ENCODE measurements at places on chromosomes 11 and 22.
A peak's percentile ranks its signal among the peaks of the same experiment; 100 is the strongest.

- DNase-seq: no peak
These were observed 37.9 kb downstream of the SWAP70 start for GRCh38 chr11:9701799-9702198.

DNA sequence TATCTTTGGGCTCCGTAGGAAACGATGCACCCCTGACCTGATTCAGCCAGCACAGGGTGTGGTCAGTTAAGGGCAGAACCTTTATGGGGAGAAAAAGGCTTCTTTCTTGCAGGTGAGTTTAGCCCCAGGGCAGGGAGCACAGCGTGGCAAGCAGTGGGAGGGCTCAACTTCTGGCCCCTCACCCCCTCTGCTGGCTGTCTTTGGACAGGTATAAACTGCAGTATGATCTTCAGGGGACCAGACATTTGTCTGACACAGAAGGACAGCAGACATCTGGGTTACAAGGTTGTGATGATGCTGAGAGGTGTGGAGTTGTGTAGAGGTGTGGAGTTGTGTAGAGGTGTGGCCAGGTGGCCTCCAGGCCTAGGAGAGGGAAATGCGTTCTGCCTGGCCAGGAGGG, 324.0 kb upstream of the PLET1 start:
- DNase-seq: no peak

- no peak for DNase-seq
These were observed 163.4 kb upstream of the NECTIN1 start for GRCh38 chr11:119892311-119892808.

DNA sequence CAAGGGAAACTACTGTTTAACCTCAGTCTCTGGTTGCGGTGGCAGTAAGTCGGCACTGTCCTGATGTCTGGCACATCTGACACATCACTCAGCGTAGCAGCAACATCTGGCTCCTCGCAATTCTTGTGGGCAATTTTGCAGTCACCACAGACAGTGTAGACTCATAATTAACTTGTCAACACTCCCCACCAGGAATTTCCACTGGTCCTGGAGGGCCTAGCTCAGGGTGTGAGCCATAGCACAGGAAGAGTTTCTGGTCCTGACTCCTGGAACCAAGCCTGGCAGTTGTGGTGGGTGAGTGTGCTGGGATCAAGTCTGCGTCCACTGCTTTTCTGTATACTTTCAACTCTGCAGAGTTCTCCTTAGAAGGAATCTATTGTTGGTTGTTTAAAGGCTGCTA, 209.7 kb downstream of the SNX19 start:
- DNase-seq: peak; percentile 59

DNA sequence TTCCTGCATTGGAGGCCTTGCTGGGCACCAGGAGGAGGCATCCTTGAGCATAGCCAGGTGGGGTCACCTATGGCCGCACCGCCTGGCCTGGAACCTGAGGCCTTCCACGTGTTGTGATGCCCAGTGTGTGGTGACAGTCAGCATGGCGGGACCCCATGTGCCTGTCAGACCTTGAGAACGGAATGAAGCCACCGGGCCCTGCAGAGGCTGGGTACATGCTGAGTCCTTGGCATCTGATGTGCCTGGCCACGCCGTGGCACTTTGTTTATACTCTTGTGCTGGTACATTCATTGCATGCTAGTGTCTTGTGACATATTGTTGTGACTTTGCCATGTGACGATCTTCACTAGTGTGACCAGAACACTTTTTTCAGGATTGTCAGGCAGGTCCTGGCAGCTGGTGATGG, 8.5 kb upstream of the MYO7A start:
- no peak for DNase-seq

- no peak for DNase-seq
These were observed 843.4 kb downstream of the TBC1D22A start for GRCh38 chr22:47605886-47606285.

DNA sequence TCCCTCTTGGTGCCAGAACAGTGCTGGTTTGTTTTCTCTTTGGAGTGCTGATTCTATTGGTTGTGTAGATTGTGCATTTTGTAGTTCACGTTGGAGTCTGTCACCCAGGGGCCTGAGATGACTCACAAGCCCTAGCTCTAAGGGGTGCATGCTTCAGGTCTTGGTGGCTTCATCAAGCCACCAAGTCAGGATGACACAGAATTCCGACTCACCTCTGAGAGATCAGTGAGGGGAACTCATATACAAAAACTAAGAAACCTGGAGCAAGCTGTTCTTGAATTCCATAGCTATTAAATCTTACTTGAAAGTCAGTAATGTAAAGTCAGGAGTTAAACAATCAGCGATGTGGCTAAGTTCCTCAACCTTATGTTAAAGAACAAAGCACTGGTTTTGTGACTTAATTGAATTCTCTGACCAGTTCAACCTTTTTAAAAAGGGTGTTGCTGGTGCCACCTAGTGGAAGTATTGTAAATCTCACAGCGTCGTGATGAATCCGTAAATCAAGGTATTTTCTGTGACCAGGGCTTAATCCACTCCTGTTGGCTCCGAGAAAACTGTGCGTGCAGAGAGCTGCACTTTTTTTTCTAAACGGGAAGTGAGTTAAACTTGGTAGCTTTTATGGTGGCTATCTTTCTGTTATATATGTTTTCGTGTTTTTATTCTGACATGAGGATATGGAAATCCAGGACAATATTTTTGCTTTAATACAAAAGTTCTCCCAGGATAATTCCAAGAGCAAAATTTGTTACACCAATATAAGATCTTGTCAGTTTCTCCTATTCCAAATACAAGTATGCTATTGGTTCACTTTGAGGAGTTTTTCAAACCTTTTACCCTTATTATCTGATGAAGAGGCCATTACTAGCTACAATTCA, 14.6 kb downstream of the MMP13 start:
- DNase-seq: peak; percentile 79

DNA sequence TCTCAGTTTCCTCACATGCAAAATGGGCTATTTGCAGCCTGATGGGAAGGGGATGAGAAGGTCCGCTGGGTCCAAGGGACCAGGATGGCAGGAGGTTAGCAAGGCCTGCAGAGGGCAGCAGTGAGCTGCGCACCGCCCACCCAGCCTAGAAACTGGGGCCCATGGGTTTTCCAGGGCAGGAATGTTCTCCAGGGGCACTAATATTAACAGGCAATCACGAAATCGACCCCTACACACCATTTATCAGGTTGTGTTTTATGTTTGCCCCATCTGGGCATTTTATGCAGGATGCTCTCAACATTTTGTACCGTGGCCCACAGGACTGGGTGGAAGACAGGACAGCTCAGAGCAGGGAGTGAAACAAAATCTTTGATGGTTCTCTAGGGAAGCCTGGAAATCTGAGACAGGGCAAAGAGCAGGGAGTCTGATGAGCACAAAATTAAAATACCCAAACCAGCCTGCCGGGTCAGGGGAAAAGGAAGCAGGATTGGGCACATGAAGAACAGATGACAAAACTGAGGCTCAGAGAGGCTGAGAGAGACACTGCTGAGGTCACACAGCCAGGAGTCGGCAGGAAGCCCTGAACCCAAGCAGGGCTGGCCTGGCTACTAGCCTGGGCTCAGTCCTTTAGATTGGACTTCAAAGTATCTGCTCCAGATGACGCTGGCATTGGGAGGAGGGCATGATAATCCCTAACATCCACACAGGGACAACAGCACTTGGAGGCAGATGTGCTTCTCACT, 1.6 kb upstream of the BCR start:
- peak; percentile 84 for DNase-seq

DNA sequence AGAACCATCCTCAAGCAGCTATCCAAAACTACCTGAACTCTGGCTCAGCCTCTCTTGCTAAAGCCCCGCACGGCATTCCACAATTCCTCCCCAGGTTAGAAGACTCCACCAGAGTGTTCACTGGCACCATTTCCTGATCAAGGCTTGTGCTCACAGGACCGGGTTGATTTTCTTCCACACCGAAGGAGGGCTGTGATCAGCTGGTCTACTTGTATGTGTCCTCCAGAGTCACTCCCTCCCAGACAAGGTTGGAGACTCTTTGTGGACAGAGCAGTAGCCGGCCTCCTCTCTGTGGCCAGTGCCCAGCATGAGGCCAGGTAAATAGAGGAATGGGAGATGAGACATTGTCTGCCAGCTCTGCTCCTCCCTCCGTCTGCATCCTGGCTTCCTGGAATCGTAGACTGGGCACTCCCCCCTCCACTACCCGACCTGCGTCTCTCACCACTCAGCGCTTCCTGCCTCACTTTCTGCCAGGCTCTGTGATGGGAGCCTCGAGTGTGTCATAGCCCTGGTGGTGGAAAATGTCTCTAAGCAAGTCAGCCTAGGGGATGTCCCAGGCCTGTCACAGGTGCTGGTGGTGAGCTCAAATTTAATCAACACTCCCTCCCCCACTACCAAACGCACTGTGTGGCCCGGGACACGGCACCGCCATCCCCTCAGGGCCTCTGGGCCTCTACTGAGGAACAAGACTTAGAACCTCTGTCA, 12.5 kb upstream of the TMPRSS6 start:
- peak; percentile 42 for DNase-seq

DNA sequence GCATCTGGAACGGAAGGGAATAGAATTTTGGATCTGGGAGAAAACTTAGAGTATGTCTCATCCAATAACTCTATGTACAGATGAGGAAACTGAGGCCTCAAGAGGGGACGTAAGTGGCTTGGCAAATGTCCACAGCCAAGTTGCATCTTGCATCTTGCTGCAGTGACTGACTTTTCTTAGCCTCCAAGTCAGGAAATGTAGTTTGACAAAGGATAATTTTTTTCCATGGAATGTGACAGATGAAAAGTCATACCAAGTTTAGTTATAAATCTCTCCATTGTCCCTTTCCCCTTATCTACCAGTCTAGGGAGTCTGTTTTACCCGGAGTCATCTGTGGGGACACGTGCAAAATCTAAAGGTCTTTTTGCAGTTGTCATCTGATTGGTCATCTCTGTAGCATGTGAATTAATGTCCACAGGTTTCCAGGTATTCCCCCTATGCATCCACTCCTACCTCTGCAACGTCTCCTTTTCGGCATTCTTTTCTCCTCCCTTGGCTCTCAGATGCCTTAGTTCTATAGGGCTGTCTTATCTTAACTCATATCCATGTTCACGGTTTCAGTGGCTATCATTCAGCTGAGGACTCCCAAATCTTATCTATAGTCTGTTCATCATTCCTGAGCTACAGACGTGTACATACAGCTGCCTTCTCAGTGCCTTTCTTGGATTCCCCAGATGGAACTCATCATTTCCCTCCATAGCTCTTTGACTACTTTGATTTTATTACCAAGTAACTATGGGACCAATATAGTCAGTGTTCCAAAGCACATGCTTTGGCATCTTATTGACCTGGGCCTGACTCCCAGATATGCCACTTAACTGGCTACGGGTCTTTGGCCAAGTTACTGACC, 139.5 kb upstream of the TIMP3 start:
- no peak for DNase-seq

GRCh38 chr22:39748877-39749276, 144.7 kb downstream of the ENTHD1 start:
- peak; percentile 8 for DNase-seq

DNA sequence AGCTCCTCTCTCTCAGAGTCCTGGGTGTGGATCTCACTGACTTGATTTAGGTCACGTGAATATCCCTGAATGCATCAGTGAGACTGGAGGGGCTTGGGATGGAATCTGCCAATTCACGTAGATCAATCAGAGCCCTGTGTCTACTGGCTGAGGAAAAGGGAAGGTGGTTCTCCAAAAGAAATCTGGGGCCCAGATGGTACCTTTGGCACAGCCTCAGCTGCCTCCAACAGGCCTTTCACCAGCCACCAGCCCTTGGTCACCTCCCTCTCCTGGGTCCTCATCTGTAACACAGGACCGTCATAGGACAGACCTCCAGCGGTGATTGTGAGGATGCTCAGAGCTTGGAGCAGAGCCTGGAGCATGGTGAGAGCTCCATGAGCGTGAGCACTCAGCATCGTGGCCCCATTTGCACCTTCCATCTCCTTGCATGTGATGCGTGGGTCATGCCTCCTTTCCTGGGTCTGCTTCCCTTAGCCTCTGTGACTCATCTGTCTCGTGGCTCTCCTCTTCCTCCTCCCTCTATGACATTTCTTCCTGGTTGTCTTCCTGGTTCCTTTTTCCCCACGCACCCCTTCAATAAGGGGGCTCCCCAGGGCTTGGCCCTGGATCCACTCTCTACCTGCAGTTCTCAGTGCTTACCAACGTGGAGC, 7.5 kb upstream of the MIEF1 start:
- DNase-seq: no peak

- no peak for DNase-seq
These were observed 1.9 kb downstream of the KCNQ1 start for GRCh38 chr11:2446590-2447252.

GRCh38 chr11:75307058-75307457, 44.4 kb downstream of the ARRB1 start:
- no peak for DNase-seq

- DNase-seq: peak; percentile 4
These were observed 347.3 kb upstream of the RAG2 start for GRCh38 chr11:36945384-36945783.

GRCh38 chr11:78772186-78772585, 197.5 kb upstream of the NARS2 start:
- DNase-seq: no peak

- peak; percentile 66 for DNase-seq
These were observed 226.1 kb downstream of the BLID start for GRCh38 chr11:121889931-121890330.

DNA sequence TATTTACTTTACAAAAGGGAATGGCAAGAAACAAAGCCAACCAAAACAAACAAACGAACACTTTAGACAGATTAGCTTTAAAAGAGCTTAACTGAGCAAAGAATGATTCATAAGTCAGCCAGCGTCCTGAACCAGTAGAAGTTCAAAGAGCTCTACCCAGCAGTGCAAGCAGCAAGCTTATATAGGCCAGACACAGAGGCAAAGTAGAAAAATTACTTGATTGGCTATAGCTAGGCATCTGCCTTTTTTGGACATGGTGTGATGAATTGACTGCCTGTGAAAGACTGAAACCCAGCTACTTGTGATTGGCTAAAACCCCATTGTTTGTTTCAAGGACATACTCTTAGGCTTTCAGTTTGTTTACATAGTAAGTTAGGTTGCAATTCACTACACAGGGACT, 2120.0 kb upstream of the RAG2 start:
- peak; percentile 2 for DNase-seq

GRCh38 chr11:10042699-10043098, 251.3 kb downstream of the SBF2 start:
- no peak for DNase-seq

GRCh38 chr11:59187587-59187986, 15.7 kb downstream of the DTX4 start:
- no peak for DNase-seq

DNA sequence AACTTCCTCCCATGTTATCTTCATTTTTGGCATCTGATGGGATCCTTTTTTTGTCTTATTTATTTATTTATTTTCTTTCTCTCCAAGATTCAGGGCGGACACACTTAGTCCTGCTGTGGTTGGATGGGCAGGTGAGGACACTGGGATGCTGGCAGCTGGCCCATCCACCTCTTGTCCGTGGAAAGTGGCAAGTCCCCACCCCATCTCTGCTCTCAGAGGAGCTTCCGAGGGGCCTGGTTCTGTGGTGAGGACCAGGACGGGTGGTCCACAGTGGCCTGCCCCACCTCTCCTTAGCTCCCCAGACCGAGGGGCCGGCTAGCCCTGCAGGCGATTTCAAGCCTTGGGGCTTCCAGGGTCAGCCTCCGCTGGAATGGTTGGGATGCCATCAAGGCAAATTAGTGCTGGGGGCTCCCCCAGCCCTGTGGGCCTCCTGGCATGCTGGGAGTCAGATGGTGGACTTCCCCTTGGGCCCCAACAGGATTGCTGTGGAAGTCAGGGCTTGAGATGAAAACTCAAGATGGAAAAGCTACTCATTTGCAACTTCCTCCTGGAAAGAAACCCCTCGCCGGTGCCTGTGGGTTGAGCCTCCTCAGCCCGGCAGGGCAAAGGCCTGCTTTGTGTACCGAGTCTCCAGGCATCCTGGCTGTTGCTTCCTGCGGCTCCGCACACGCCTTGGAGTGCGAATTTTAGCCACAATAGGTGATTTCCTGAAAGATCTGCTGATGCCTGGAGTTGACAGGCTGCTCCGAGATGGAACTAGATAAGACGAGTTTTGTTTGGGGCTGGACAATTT, 31.2 kb upstream of the LINC01488 start:
- DNase-seq: no peak
